ENCODE measurements at places on chromosomes 1 and 21.

DNA sequence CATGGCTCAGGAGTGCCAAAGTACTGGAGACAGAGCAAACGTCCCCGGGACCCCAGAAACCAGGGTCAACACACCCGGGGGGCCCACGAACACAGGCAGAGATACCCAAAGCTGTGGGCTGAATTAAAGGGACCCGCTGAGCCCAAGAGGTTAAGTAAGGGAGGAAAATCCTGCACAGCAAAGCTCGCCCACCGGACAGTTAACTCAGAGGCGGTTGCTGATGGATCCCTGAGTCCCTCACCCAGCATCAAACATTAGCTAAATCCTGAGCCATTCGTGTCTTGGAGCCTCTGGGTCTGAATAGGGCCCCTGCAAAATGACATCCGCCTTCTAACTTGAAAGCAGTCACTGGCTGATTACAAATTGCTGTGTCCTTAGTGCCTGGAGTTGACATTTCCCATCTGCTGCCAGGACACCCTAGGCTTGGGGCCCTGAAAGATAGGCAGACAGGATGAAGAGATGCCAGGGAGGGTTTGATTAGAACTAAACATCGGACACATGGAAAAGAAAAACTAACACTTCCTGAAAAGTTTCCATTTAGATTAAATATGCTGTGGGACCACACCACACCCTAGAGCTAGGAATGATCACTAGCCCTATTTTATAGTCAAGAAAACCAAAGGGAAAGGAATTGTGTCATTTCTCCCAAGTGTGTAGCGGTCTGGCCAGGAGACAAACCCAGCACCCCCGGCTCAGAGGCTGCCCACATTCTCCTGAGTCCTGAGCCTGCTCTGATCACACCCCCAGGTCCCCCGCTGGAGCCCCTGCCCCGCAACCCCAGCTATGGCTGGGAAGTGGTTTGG lies 239.3 kb downstream of the NPHP4 start:
- no peak for DNase-seq

- no peak for DNase-seq
Measured at GRCh38 chr1:167734227-167734626, 12.4 kb downstream of the MPZL1 start.

DNA sequence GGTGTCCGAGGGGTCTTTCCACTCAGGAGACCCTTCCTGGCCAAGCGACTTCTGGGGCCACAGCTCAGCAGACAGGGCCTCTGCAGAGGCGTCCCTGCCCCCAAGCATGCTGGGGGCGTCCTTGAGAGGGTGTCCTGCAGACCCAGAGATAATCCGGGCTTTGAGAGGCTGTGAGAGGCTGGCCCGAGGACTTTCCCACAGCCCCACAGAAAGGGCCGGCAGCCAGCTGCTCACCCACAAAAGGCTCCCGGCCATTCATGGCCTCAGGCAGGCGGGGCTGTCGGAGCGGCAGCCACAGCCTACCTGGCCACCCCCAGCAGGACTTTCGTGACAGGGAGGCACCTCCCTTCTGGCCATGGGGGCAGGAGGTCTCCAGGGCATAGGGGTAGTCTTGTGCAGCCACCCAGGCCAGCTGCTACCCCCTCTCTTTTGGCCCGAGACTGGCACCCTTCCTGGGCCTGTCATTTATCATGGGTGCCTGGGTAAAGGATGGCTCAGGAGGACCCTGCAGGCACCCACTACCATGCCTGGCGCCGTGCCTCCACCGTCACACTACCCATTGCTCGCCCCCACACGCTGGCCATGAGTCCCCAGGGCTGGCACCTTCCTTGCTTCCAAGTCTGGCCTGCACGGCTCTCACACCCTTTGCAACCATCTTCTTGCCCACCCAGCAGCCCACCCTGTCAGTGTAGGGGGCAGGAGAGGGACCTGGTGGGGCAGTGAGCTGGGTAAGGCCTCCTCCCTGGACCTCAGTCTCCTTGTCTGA lies 11.1 kb upstream of the TNFRSF14 start:
- DNase-seq, result no peak

- no peak for DNase-seq
Measured at GRCh38 chr1:93603601-93604000, 78.0 kb downstream of the BCAR3 start.

DNA sequence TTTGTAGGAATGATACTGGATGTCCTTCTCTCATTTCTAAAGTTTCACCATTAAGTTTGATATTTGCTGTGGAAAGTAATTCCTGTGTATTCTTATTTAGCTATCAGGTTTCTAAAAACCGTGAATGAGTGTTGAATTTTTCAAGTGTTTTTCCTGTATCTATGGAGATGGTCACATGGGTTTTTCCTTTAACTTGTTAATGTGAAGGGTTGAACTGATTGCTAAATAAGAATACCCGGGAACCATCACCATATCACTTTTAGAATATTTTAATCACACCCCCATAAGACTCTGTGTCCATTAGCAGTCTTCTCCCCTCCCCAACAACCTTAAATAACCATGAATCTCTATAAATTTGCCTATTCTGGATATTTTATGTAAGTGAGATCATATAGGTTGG lies 16.5 kb upstream of the ASAP3 start:
- no peak for DNase-seq

- no peak for DNase-seq
Measured at GRCh38 chr1:155472491-155473083, 90.0 kb downstream of the ASH1L start.

DNA sequence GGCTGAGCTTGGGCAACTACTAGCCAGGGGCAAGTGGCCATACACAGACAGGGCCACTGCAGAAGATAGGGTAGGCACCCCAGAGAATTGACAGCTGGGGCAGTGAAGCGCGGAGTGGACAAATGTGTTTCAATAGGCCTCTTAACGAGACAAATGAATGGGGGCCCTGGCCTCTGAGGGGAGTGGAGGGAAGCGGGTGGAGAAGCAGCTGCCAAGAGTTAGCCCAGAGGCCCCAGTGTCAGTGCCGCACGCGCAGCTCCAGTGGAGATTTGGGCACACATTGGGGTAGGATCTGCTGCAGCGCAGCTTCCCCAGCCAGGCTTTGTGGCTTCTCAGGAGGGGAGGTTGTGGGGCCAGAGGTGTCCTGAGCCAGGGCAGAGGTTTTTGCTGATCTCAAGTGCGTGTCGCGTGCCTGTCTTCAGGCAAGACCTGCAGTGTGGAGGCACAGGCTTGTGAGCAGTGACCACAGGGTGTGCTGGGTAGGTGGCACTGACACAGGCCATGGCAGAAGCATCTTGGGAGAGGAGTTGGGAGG lies 16.9 kb downstream of the PTPRF start:
- DNase-seq, result no peak

DNA sequence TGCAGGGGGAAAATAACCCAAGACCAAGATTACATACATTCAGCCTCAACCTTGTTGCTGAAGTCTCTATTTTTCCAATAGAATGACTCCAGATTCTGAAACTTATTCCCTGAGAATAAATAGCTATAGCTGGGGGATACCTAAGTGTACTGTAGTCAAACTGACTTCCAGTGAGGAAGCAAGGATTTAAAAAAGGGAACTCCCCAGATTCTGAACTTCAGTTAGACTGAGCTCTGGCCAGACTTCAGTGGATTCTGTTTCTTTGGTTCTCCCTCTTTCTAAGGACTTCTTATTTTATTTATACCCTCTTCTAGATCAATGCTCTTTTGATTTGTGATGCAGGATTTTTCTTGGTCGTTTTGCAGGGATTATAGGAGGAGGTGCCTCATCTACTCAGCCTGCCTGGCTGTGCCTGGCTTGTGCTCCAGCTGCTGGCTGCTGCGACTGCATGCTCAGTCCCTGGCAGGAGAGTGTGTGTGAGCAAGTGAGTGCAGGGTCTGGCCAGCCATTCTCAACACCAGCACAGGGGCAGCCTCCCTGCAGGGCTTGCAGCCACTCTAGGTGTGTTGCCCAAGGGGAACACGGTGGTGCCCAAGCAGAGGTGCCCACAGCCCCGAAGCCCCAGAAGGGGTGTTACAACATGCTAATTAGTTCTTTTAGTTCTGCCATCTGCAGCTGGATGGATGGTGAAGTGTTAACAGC lies 43.0 kb downstream of the SPATA17 start:
- no peak for DNase-seq

- DNase-seq, result peak; percentile 18
Measured at GRCh38 chr1:149884433-149885338, 14.7 kb upstream of the BOLA1 start.

All from CD4-positive, alpha-beta T cell treated with Interferon gamma for 1 hour (primary cell).